LoVo (cell line): ENCODE measurements at places on chromosomes 4 and X.

DNA sequence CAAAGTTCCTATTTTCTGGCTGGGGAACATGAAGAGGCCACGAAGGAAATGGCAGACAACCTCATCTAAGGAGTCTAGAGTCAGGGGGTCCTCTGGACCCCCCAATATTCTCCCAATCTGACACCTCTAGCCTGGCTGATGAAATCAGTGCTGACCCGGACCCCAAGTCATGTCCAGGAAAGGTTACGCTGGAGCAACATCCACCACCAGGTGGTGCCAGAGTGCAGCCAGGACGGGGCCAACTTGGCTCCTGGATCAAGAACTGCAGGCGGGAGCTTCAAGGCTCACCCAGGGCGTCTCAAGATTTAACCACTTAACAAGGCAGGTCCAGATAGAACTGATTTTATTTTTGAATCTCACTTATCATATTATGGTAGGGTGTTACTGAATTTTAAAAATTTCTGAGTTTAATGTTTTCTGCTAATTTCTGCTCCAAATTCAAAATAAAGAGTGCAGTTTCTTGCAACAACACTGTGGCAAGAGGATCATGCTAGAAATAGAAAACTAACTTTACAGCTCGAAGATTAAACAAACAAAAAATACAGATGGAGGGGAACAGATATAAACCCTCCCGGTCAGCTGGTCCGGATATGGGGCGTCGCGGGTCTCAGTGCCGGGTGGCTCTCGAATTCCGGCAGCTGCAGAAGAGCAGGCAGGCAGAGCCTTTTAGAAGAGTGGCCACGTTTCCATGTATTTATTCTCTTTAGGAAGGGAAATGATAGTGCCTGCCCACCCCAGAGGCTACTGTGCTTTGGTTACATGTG, 135.5 kb downstream of the AFAP1 start:
- DNase-seq, result peak; percentile 72

DNA sequence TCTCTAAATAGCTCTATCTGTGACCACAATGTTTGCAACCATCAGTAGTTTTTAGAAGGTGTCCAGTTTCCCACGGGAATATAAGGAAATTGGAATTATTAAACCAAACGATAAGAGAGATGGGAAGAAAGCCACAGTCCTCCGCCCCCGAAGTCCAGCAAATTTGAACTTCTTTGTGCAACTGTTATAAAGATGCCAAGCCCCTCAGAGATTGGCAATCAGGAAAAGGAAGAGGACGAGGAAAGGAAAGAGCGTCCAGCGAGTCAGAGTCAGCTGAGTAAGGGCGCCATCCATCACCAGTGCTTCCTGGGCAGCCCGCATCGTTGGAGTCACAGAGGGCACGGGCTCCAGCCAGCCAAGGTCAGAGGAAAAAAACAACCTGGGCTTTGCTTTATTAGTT, 35.7 kb downstream of the LDB2 start:
- DNase-seq, result no peak

- DNase-seq, result peak; percentile 44
Measured at GRCh38 chr4:153318696-153319320, 25.7 kb upstream of the MND1 start.

- DNase-seq, result no peak
Measured at GRCh38 chr4:72919464-72919863, 150.1 kb downstream of the COX18 start.

GRCh38 chr4:183130328-183131155, 31.5 kb downstream of the WWC2 start:
- peak; percentile 26 for DNase-seq

DNA sequence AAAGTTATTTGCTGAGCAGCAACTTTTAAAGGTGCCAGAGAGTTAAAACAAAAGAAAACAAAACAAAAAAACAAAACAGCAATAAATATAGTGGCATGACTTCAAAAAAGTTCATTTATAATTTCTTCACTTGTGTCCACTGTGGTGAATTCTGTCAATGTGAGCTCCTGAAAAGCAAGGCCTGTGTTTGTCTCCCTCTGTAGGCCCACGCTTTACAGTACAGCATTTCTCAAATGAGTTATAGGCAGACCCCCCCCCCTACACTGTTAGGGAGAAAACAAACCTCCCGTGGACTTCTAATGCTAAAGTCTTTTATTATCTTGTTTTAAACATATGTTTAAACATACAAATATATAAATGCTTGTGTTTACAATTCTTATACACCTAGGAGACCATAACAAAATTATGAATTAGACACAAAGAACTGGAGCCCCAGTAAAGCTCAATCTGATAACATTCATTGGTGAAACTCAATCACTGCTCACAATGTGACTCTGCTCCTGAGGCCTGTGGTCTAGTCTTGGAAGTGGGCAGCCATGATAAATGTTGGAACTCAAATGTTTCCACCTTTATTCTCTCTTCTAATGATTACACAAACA, 47.0 kb upstream of the SCOC start:
- peak; percentile 38 for DNase-seq

- peak; percentile 51 for DNase-seq
Measured at GRCh38 chrX:74015379-74016019, 288.5 kb upstream of the ZCCHC13 start.

DNA sequence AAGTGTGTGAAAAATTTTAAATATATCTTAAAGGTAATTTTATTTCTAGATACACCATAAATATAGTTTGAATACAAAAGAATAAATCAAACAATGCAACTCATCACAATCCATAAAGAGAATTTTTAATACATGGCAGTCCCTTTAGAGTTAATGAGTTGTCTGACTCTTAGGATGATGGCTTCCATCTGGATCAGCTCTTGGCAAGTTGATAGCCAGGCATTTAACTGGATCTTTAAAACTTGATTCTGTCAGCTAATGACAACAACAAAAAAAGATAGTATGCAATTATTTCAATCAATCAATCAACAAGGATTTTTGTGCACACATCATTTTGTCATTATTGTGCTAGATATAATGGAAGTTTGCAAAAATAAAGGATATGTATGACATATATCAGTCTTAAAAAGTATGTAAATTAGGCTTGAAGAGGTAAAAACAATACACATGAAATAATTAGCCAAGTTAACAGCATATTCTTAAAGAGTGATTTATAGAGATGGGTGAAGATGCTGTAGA, 174.9 kb upstream of the PCDH18 start:
- no peak for DNase-seq

GRCh38 chr4:4865705-4866123, 6.2 kb downstream of the MSX1 start:
- DNase-seq, result no peak

DNA sequence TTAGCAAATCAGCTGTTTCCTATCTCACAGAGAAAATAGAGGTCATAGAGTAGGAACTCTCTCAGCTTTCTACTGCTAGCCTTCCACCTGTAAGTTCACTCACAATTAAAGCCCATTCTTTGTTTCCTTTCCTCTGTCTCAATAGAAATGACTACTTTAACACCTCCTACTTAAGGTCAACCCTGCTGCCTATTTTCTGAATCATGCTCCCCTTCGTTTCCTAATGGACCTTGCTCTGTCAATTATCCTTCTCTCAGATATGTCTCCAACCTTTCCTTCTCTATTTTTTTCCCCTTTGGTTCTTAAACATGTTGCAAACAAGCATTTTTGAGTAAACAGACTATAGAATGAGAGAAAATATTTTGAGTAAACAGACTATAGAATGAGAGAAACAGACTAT, 5.1 kb upstream of the PAQR3 start:
- DNase-seq, result no peak

- peak; percentile 36 for DNase-seq
Measured at GRCh38 chrX:107894038-107894437, 68.4 kb downstream of the MID2 start.

DNA sequence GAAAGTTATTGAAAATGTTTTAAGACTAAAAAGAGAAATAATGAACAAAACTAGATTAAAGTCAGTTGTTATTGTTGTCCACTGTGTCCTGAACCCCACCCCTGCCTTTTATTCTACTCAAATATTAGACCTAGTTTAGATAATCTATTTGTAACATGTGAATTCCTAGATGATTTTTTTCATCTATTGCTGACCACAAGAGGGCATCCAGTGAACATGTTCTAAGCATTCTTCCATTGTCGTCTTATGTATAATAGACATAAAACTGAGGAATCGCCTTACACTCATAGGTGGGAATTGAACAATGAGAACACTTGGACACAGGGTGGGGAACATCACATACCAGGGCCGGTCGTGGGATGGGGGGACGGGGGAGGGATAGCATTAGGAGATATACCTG, 36.4 kb upstream of the HPRT1 start:
- DNase-seq, result no peak

DNA sequence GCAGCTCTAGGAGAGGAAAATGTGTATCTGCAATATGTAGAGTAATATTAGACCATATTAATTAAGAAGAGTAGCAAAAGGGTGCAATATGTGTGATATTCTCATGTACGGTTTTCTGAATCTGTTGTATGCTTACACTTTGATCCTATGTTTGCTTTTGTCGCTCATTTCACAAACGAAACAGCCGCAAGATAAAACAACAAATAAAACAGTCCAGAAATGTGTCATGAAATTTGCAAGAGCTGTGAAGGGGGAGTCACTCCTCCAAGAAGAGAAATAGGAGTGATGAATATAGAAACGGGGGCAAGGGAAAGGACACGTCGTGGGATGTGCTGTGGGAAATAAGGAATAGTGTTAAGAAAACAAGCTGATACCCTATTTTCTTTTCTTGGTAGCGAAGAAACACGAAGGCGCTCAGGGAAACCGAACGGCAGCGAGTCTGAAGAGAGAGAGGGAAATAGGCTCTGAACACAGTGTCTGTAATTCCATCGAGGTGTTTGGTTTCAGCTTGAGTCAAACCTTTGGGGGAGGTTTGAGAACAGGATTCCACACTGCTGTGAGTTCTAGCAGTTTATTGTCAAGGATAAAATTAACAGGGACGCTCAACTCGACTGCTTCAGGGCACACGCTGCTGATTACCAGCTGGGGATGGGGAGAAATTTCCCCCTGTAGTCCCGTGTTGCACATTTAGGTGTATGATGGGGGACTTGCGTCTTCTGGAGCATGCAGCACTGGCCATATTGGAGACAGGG, 595.6 kb upstream of the TENM3 start:
- DNase-seq, result no peak

DNA sequence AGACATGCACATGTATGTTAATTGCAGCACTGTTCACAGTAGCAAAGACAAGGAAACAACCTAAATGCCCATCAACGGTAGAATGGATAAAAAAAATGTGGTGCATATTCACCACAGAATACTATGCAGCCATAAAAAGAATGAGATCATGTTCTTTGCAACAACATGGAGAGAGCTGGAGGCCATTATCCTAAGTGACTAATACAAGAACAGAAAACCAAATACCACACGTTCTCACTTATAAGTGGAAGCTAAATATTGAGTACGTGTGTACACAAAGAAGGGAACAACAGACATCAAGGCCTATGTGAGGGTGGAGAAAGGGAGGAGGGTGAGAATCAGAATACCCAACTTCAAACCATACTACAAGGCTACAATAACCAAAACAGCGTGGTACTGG, 17.4 kb upstream of the LNX1 start:
- no peak for DNase-seq

DNA sequence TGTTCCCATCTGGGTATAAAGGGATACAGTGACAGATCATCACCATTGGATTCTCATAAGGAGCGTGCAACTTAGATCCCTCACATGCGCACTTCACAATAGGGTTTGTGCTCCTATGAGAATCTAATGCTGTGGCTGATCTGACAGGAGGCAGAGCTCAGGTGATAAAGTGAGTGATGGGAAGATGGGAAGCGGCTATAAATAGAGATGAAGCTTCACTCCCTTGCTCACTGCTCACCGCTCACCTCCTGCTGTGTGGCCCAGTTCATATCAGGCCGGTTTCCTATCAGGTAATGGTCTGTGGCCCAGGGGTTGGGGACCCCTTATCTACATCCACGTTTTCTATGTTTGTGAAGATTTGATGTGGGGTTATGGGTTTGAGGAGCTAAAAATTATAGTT, 43.7 kb downstream of the FAT4 start:
- DNase-seq, result no peak

- DNase-seq, result peak; percentile 11
Measured at GRCh38 chr4:4780729-4781244, 78.7 kb upstream of the MSX1 start.

- DNase-seq, result no peak
Measured at GRCh38 chr4:6271701-6272465, 2.2 kb downstream of the WFS1 start.

DNA sequence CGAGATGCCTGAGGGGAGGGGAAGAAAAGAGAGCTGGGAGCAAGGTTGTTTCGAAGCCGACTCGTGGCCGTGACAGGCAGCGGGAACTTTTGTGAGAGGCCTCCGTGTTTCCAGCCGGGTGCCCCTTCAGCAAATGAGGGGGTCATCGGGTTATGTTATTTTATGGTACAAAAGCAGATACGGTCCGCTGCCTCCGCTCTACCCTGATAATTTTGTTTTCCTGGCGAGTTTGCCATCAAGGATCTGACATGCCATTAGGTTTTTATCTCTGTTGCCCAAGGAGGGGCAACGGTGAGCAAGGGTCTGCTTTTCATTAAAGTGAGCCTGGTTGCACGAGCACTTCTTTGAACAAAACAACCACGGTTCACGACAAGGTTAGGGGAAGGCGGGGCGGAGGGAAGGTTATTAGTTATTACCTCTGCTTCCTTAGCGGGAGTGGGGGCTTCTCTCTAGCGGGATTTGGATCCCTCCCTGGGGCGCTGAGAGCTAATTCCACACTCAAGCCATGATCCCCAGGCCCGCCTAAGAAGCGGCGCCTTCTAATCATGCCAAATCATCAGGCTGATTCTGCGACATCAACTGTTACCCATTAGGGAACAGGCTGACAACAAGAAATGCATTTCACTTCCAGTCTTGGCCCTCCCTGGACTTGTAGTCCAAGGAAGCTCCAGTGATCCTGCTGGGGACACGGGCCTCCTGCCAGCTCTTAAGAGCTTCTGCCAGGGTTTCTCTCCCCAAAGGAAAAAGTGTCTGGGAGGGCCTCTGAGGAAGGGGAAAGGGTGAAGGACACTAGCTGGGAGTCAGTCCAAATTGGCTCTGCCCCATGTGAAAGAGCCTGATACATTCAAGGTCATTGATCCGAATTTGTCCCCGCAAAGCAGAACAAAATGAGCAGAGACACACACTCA, 617.7 kb downstream of the MID1IP1 start:
- DNase-seq, result no peak

- no peak for DNase-seq
Measured at GRCh38 chrX:12702509-12703091, 88.6 kb upstream of the PRPS2 start.

GRCh38 chrX:68718443-68718820, 71.0 kb downstream of the STARD8 start:
- no peak for DNase-seq
